Activated T-cell treated with anti-CD3 and anti-CD28 coated beads for 48 hours (primary cell): ENCODE measurements at places on chromosomes 7 and 10.

DNA sequence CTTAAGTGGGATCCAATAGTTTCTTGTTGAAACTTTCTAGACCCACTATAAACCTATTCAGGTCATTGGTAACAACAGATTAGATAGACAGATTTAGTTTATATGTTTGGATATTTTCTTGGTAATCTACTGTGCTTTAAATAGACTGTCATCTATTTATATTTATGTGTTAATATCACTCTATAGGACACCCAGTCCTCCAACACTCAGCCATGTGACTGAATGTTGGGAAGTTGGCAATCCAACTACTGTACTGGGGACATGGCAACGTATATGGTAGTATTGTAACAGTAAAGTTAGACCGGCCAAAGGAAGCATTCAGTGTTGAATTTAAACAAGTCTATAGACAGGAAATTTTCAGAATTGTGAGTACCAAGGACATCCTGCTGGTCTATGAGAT is 42.6 kb upstream of the HECTD2 start:
- no peak for DNase-seq

DNA sequence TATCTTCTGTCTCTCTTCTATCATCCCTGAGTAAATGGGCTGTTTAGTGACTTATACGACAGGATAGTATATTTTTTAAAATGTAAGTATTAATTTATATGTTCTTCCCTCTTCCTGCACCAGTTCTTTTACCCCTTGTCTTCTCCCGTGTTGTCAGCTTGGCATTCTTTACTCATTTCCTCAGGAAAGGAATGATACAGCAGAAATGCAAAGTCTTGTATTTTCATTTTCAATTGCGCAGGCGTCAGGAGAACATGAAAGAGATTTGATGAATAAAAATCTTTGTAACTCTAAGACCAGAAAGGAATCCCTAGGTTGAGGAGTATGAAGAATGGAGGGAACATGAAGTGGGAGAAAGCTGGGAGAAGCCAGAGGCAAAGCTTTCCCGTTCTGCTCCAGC is 18.8 kb upstream of the VPS41 start:
- no peak for DNase-seq

GRCh38 chr7:92813390-92814024 is 22.9 kb downstream of the CDK6 start:
- DNase-seq = no peak

DNA sequence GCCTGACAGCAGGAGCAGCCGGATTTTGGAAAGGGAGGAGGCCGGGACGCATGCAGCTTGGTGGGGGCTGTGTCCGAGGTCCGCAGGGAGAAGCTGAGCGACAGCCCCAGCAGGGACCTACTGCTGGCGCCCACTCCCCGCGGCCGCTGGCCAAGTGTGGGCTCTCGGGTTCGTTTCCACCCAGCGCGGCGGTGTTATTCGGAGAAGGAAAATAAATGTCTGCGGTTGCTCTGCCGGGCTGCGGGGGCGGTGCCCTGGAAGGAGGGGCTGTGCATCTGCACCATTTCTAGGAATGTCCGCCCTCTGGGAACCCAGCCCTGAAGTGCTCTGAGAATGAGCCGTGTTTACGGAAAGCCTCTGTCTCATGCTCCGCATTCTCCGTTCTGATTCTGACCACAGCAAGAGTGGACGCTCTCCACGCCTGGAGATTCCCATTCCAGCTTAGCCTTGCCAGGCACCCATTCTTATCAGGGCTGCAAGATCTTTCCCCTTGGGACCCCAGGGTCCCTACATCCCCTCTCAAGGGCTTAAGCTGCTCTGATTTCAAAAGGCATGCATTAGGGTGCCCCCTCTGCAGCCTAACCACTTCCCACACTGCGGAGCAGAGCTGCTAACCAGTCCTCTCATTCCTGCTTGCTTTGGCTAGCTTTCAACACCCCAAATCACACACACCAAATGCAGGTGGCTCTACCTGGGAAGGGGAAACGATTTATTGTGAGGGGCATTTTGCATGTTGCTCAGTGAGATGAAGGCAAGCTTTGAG is 256.6 kb upstream of the GLI3 start:
- DNase-seq = no peak
